ENCODE measurements at places on chromosomes 6 and 20.

GRCh38 chr6:136772685-136773472 is 19.4 kb downstream of the MAP3K5 start:
- no peak for DNase-seq

GRCh38 chr6:158175111-158175510 is 7.0 kb downstream of the GTF2H5 start:
- no peak for DNase-seq

GRCh38 chr20:36491901-36492617 is 49.3 kb upstream of the MYL9 start:
- no peak for DNase-seq

- DNase-seq, result no peak
These were observed 273.2 kb downstream of the HIVEP2 start for GRCh38 chr6:142671791-142672190.

DNA sequence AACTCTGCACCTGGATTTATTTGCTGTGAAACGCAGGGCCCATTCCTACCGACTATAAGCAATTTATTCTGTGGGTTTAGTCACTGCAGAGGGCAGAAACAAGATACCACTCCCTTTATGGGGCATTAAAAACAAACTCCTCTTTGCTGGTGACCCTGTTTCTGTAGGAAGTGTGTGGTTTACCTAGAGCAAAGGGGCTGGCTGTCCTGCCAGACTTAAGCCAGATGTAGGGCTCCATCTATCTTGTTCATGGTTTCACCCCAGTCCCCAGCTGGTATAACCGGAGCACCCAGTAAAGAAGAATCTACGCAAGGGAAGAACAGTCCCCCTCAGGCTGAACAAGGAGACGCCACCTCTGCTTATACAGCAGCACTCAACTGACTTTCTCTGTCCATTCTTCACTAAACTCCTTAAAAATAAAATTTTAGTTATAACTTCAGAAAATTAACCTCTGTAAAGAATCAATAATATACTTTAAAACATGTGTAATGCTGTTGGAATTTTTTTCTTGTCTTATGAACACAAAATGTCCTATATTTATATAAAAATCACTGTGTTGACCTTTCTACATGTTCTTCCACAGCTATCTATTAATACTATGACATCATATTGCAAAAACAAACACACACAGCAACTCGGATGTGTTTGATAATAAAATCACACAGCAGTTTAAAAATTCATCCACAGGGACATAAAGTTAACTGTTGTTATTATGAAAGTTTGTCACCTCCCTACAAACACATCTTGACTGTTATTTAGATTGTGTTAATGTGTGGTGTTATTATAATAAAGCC is 126.1 kb upstream of the RPS6KA2 start:
- no peak for DNase-seq

DNA sequence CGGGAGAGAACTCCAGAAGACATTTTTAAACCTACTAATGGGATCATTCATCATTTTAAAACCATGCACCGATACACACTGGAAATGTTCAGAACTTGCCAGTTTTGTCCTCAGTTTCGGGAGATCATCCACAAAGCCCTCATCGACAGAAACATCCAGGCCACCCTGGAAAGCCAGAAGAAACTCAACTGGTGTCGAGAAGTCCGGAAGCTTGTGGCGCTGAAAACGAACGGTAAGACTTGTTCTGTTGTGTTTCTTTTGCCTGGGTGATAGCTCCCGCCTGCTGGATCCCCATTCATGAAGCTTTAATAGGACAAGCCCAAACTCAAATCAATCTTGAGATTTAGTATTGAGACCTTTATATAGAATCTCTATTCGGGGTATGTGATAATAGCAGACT is 4.2 kb downstream of the TNFAIP3 start:
- no peak for DNase-seq

DNA sequence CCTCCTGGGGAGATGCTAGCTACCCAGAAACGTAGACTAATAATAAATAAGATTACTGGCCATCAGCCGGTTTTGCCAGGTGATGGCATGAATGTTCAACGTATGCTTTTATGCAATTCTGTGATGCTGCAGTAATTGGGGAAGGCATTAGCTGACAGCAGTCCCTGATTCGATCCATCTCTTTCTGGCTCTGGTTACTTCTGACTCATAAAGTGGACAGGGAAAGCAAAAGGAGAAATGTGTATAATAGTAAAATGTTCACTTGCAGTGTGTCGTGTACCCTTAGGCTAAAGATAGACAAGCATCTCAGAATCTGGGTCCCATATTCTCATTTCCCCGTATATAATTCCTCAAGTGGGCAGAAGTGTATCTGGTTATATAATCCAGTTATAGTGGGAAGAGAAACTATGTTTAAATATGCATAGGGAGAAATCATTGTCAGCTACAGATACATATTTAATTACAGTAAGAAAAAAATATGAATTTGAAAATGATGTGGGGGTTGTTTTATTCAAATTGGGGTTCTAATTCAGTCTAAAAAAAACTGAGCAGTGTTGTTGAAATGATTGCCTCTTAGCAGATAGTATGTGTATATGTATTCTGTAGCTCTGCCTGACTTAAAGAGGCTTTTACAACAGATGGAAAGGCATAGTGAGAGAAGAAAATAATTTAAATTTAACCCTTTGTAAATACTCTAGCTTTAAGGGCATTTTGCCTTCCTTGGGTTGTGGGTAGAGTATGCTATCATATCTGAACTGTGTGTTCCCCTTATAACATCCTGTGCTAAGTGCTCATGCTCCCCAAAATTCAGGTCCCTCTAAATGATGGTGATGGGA is 40.6 kb downstream of the DOK5 start:
- no peak for DNase-seq

GRCh38 chr6:23505026-23505425 is 621.0 kb upstream of the NRSN1 start:
- no peak for DNase-seq

GRCh38 chr6:30152016-30152673 is 8.9 kb downstream of the TRIM10 start:
- DNase-seq, result no peak

- DNase-seq, result no peak
These were observed 766.0 kb upstream of the MAP3K7 start for GRCh38 chr6:91352878-91353277.

DNA sequence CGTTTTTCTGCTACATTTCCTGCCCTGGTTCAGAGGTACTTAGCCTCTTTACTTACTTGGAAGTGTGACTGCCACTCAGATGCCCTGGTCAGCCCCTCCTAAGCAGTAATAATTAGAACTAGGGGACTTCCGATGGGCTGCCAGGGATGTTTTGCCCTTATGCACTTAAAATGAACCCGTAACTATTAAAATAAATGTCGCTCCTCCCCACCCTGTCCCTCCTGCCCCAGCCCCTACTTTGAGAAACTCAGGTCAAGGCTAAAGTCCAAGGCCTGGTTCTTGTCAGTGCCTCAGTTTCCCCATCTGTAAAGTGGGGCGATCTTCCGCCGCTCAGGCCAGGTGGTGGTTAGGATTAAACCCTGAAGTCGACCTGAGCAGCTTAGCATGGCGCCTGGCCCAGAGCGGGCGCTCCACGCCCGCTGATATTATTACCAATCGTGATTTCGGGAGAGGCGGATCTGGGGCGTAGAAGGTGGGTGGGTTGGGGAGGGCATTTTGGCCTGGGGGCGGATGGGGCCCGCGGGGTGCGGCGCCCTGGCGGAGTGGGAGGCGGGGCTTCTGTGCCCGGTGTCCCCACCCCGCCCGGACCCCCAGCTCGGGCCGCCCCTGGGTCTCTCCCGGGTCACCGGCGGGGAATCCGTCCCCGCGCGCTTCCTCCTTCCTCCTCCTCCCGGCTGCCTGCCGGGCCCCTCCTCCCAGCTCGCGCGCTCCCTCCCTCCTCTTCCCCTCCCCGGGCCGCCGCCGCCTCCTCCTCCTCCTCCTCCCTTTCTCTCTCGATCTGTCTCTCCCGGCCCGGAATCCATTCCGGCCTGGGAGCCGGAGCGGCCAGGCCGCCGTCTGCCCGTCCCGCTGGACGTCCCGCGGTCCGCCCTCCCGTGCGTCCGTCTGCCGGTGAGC is at the start of gene SRC:
SRC (plus strand) TSS at position 802 of the 897 bp plus-strand sequence. CDS start 38,014 bp downstream, outside the sequence.
- peak; percentile 94 for DNase-seq

DNA sequence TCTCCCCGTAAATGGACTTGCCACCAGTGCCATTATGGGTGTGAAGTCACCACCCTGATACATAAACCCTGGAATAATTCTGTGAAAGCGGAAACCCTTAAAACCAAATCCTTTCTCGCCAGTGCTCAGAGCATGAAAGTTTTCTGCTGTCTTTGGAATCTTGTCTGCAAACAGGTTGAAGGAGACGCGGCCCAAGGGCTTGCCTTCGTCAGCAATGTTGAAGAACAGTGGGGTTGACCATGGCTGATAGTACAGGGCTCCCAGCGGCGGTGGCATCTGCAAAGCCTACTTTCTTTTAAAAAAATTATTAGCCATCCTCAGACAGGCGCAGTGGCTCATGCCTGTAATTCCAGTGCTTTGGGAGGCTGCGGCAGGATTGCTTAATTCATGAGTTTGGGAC is 22.1 kb downstream of the ABHD12 start:
- no peak for DNase-seq
